ENCODE measurements at places on chromosomes 5 and 9. TPM values are rescaled to one million over a fixed set of nuclear protein-coding genes. Genes with fewer than 3 reads are reported as not detected.

The CDH6 gene
- total RNA-seq: 5.2 TPM

The TEX48 gene
- not detected for total RNA-seq

The ITGA1 gene
- total RNA-seq: 42.7 TPM

The IL3 gene
- not detected for total RNA-seq

The PTGDS gene
- 301 TPM for total RNA-seq

The CENPK gene
- total RNA-seq: 3.4 TPM

The AK8 gene
- total RNA-seq: 0.25 TPM

The UNC13B gene
- 20.4 TPM for total RNA-seq

The C5orf58 gene
- not detected for total RNA-seq

The IFNK gene
- total RNA-seq: not detected

The NME5 gene
- total RNA-seq: not detected

GRCh38 chr5:126354012-126354857 lies 69.0 kb upstream of the GRAMD2B start:
- DNase-seq: no peak

DNA sequence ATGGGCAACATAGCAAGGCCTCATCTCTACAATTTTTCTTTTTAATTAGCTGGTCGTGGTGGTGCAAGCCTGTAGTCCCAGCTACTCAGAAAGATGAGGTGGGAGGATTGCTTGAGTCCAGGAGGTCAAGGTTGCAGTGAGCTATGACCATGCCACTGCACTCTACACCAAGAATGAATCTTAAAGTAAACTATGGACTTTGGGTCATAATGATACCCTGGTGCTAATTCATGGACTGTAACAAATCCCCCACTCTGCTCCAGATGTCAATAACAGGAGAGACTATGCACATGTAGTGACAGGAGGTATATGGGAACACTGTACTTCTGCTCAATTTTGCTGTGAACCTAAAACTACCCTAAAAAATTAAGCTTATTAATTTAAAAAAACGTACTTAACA lies 155.4 kb downstream of the CEMIP2 start:
- DNase-seq: no peak

DNA sequence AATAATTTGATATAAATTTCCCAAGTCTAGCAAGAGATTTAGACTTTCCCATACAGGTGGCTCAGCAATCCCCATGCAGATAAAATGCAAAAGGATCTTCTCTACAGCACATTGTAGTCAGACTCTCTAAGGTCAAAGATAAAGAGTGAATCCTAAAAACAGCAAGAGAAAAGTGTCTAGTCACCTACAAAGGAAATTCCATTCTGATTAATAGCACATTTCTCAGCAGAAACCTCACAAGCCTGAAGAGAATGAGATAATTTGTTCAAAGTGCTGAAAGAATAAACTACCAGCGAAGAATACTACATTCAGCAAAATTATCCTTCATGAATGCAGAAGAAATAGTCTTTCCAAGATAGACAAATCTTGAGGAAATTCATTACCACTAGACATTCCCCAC lies 493.3 kb downstream of the PRELID2 start:
- DNase-seq: no peak

DNA sequence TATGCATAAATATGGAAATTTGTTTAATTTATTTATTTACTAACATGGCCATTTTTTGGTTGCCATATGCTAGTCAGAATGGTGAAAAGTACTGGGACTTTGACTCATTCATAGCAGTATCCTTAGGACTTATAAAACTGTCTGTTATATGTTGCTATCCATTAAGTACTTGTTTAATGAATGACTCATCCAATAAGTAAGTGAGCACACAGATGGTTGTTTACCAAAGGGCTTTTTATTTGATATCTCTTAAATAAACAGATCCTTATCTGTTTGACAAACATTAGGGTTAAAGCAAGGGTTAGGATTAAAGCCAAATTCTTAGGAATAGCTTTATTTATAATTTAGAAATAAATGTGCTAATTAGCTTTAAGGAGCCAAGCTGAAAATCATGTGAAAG lies 183.4 kb downstream of the FBXO4 start:
- no peak for DNase-seq

- DNase-seq: no peak
Measured at GRCh38 chr5:156128026-156128425, 198.9 kb upstream of the SGCD start.

- no peak for DNase-seq
Measured at GRCh38 chr5:127028822-127029457, 1.4 kb downstream of the MARCHF3 start.

- no peak for DNase-seq
Measured at GRCh38 chr5:134784946-134785620, 26.5 kb downstream of the DDX46 start.

DNA sequence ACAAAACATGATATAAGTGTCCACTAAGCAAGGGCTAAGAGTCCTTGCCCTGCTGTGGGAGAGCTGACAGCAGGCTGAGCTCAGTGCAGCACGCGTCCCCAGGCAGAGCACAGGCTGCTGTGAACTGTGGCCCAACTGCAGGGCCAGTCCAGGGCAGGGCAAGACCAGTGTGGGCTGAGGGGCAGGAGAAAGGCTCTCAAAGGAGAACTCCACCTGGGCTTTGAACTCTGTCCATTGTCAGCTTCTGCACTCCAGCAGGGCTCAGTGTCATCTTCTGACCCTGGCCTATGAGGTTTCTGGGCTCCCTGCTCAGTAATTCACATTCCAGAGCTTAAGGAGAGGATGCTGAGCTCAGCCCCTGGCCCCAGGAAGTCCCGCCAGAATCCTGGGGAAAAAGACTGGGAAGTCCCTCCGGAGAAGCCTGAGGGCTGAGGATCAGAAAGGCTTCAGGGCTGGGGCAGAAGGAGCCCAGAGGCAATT lies 37.4 kb downstream of the LHFPL2 start:
- no peak for DNase-seq

- DNase-seq: no peak
Measured at GRCh38 chr5:151954255-151954654, 29.6 kb upstream of the GLRA1 start.

- no peak for DNase-seq
Measured at GRCh38 chr5:42518595-42519221, 95.5 kb downstream of the GHR start.

GRCh38 chr9:98412101-98412842 lies 156.8 kb upstream of the TBC1D2 start:
- DNase-seq: no peak

- no peak for DNase-seq
Measured at GRCh38 chr5:166267907-166268306, 2023.5 kb upstream of the WWC1 start.

DNA sequence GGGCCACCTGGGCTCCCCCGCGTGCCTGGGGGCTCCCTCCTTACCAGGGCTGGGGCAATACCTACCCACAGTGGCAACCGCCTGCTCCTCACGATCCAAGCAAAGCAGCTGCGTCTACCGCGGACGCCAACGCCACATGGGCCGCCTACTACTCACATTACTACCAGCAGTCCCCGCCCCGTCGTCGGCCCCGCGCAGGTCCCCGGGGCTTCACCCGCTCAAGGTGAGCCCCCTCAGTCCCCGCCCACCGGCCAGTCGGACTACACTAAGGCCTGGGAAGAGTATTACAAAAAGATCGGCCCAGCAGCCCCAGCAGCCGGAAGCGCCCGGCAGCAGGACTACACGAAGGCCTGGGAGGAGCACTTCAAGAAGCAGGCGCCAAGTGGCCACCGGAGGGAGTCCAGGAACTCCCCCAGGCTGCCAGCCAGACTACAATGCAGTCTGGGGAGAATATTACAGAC lies 106.0 kb upstream of the MTAP start:
- no peak for DNase-seq

DNA sequence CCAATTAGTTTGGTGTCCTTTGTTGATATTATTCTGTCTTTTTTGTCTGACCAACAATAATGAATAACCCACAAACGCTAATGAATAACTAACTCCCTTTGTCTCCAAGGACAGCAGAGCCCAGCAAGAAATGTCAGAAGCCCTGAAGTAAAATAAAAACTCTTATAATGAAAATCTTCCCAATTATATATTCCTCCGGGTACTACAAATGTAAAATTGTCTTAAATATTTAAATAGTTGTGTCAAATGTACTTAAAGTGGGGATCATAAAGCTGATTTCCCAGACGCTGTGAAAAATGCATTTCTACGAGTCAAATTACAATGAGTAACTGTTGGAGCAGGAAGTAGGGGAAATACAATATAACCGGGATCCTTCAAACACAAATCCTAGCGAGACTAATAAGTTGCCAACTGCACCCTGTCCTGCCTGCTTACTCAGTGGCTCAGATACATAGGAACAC lies 22.3 kb downstream of the GLIS3 start:
- no peak for DNase-seq

DNA sequence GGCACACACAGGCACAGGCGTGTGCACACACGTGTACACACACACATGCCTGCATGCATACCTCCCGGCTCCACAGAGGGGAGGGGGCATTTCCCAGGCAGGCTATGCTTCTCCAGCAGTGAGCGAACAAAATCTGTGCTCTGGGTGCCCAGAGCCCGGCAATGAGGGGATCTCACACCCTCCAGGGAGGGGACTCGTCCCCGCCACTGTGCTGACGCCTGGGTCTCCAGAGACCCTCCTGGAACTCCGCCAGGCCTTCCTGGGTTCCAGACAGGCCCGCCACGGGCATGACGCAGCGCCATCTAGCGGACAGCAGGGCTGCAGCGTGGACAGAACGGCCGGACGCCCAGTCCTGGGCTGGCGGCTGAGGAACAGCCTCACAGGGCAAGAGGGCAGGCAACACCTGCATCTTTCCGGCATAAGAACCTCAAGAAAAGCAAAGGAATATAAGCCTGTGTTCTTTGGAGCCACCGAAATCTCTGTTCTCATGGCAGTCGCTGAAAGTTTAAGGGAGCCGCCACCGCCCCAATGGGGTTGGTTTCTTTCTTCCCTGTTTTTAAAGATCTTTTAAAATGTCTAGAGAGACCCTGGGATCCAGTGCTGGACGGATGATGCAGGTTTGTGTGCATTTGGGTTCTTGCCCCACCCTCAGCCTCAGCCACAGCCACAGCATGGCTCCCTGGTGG lies 135.6 kb upstream of the PPP1R26 start:
- DNase-seq: no peak

DNA sequence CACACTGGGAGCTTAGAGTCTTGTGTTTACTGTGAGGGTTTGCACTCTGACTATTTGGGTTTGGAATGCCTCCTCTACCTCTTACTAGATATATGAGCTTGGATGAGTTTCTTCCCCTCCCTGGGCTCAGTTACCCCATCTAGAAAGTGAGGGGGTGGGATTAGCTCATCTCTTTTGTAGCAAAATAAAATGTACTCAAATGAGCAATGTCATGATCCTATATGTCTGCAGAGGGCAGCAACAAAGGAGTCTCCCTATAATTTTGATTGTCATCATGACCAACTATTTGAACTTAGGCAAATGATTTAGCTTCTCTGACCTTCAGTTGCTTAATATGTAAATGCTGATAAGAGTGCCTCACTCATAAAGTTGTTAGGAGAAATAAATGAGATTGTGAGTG lies 109.0 kb downstream of the DPYSL3 start:
- no peak for DNase-seq

- no peak for DNase-seq
Measured at GRCh38 chr5:91591076-91591475, 208.0 kb upstream of the ARRDC3 start.

DNA sequence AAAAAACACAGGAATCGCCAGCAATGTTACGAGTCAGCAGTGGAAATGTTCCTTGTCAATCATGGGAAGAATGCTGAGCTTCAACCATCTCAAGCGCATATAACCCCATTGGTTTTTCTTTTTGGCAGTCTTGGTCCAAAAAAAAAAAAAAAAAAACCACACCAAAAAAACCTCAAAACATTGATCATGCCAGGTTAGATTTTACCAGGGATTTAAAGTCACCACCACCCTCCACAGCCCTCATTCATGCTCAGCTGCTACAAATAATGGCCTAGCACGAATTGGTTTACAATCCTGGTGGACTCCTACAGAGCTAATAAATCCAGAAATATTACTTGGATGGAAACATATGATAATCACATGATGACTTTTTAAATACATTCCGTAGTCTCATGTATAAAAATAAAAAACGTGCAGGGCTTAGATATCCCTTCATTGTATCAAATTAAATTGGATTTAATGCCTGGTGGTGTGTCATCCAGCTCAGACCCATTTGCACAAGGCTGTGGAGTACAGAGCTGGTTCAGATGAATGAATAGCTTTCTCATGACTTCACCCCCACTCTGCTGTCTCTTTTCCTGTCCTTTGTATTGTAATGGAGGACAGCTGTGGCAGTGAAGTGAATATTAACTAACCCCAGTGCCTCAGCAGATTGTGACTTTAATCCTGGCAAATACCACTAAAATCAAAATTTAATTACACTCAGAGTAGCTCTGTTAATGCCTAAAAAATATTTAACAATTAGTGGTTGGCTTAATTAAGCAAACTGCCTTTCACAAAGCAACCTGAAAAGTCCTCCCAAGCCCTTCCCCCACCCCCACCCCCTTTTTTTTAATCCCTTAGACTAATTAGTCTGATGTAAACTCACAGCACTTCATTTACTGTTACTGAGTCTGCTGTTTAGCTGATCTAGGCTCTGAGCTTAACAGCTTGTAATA lies 626.5 kb upstream of the ZNF608 start:
- DNase-seq: no peak

DNA sequence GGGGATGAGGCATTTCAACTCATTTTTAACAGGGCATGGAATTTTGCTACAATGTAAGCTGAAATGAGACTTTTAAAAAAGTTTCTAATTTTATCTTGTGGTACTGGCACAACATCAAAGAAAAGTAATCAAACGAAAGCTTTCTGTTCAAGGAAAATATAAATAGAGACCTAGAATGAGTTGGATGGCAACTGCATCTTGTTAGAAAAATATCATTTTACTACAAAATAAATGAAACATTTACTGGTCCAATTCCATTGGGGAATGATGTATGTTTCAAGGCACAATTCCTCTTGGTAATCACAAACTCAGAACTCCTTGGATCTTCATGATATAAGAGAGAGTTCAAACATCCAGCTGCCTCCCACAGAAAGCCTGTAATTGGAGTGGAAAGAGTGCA lies 102.8 kb downstream of the HMHB1 start:
- no peak for DNase-seq

DNA sequence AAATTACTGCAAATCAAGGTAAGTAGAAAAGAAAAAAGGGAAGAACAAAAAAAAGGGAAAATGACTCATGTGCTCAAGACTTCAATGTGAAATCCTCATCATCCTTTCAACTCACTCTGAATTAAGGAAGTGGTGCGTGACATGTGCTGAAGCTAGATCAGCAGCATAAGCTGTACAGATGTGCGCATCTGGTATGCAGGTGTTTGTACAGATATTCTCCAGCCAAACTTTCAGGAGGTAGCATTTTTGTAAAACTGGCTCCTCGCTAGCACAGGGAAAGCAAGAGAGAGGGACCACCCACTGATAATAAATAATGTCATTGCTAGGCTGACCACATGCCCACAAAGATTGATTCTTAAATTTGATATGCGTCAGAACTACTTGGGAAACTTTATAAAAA lies 253.9 kb upstream of the RGMB start:
- DNase-seq: no peak

GRCh38 chr9:133700819-133701320 lies 37.3 kb downstream of the SARDH start:
- no peak for DNase-seq

- no peak for DNase-seq
Measured at GRCh38 chr9:15711931-15712330, 159.1 kb downstream of the CCDC171 start.

- DNase-seq: no peak
Measured at GRCh38 chr5:123294544-123294943, 128.7 kb downstream of the CEP120 start.
